Stimulated activated effector memory CD8-positive, alpha-beta T cell treated with anti-CD3 and anti-CD28 coated beads, Interleukin-12 subunit alpha, Interleukin-12 subunit beta, amount 100 ng/mL, for 72 hours (primary cell): ENCODE measurements at places on chromosomes 4 and X.

DNA sequence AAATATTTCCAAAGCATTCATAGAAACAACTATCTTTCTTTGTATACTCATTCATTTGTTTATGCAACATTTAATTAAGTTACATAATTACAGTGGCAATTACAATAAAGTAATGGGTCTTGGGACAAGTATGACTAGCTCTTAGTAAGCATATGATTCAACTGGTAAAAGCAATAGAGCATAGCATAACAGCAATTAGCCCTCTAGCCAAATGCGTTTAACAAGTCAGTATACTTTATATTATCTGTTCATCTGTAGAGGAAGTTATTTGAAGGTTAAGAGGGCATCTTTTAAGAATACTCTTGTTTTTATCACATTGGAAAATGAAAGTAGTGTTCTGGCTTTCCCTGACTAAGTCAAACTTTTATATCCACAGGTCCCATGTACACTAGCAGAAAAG, 198.1 kb upstream of the UGT8 start:
- DNase-seq: no peak

GRCh38 chr4:176642472-176642871, 150.2 kb downstream of the VEGFC start:
- no peak for DNase-seq

DNA sequence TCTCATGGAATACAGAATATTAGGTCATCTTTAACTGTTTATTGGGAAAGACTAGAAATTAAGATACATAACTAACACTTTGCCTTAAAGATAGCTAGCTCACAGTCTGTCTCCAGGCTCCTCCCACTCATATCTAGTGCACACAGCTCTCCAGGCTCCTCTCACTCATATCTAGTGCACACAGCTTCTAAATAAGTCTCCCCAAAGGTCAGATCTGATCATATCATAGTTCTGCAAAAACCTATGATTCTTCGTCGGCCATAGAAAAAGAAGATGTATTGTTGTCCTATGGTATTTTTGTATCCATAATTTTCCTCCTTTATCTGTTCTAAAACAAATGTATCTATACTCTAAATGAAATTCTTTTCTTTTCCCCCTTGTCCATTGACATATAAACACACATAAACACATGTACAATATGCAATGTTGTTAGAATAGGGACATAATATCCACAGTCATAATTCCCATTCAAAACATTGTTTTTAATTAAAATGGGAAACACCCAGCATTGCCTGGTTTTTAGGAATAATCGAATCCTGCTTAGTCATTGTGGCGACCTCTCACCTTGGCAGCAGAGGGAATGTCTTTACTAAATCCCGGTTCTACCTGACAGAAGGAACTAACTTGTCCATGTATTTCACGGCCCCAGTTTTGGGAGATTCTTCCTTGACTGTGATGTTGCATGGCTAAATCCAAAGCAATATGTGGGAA, 1282.0 kb downstream of the PCDH7 start:
- DNase-seq: no peak

DNA sequence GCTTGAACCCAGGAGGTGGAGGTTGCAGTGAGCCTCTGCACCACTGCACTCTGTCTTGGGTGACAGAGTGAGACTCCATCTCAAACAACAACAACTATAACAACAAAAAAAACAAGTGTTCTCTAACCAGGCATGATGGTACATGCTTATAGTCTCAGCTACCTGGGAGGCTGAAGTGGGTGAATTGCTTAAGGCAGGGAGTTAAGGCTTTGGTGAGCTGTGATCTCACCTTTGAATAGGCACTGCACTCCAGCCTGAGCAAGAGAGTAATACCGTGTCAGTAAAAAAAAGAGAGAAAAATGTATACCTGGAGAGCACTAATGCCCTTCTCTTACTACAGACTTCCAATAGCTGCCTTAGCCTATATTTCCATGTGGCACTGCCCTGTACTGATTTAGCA, 18.9 kb upstream of the USP9X start:
- no peak for DNase-seq

DNA sequence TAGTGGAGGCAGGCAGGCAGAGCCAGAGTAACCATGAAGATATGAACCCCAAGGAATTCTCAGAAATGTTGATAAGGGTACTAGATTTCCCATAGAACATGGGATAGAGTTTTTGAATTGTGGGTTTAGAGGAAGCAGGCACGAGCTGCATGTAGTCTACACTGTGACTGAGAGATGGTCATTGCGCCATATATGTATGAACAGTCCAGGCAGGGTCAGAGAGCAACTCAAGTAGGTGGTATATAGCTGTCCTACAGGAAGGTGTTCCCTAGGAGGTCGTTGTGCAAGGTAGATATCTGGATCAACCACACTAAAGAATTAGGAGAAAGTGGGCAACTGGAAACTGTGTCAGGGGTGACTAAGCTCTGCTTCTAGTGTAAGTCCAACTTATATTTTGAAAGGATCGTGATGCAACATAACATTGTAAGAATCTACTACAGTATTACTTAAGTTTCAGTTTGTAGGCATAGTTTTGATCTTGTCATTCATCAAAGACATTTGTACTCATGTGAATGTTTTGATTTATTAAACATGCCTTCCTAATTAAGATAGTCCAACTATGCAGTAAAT, 94.6 kb downstream of the HPGD start:
- no peak for DNase-seq

DNA sequence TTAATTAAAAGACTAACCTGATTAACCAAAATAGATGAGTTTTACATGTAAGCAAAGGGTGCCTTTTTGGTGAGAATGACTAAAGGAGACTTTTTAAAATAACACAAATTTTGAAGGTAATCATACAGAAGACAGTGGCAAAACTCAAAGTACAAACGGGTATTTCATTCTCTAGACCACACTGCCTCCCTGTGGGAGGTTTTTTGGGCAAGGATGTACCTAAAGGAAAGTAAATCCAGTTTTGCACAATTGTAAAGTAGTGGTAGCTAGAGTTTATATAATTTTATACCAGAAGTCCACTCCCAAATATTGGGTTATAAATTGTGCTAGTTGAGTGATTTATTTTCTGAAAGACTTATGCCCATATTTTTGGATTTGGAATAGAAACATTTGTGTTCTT, 201.0 kb downstream of the PAPSS1 start:
- no peak for DNase-seq

- DNase-seq: no peak
These were observed 3.2 kb downstream of the ARHGAP36 start for GRCh38 chrX:131061306-131061705.

DNA sequence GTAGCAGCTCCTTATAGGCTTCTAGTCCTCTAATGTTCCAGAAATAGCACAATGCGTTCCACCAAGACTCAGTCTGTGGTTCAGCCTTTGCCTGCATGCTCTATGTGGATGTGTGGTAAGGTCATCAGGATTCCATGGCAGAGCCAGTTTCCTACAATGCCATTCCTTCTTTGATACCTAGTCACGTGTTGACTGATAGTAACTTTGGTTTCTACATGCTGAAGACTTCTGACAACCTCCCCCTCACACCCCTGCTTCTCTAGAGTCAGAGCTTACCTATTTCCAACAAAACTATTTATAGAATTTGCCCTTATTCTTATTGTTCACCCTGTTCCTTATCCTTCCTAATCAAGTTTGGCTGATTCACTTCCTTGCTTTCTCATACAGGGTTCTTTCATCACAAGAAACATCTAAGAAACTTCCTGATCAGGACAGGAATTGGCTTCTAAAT, 81.1 kb downstream of the CT47B1 start:
- no peak for DNase-seq

DNA sequence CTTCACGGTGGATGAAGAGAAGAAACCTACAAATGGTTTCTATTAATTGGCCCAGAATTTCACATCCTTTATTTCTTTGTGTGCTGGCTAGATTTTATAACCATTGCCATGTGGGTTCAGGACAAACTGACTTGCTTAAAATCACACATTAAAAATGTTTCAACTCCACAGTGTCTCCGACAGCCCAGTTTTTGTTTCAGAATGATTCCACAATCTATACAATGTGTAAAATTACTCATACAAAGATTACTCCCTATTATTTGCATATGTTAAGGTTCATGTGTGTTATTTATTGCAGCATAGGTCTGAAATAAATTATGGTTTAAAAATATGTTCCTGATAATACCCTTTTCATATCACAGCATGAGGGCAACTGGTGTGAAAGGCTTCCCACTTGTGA, 20.6 kb downstream of the DCHS2 start:
- DNase-seq: no peak

GRCh38 chr4:184792950-184793555, 32.7 kb downstream of the ACSL1 start:
- DNase-seq: no peak

- no peak for DNase-seq
These were observed 10.5 kb downstream of the KLF3 start for GRCh38 chr4:38674258-38675144.

DNA sequence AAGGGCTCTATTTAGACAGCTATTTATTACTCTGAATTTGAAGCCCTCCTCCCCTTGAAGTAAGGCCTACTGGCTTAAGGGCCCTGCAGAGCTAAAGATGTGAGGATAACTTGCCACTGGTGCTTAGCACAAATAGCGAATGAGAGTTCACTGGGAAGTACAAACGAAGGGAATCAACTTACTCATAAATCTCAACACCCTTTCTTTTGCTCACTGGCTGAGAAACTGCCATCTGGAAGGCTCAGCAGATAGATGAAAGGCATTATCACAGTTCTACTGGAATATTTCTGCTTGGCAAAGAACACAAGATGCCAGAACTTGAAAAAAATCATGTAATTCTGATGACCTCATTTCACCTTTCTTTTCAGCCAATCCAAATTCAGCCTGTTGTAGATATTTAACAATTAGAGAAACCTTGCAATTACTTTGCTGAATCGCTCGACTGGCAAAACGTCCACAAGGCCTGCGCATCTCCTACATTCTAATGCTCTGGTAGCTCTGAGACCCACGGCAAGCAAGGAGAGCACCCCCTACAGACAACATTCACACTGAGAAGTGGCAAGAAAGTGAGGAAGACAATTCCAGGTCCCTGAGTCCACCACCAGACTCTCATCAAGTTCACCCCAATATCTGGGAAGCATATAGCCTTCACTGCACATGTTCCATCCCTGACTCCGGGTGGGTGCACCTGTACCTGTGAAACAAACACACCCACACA, 27.5 kb downstream of the TSPAN5 start:
- DNase-seq: no peak

DNA sequence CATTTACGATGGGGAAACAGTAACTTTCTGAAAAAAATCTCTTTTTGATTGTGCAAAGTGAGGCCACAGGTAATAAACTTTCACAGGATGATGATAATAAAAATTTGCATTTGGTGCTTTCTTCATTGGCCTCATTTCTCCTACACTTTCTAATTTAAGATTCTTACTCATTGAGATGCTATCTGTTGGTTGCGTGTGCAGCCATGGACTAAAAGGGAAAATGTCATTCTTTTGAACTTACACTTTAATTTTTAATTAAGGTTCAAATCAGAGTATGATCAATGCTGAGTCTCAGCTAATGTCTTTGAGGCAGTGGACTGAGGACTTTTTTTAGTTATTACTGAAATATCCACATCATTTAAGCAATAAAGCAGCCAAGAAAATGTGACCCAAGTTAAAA, 87.6 kb downstream of the SEL1L3 start:
- no peak for DNase-seq

DNA sequence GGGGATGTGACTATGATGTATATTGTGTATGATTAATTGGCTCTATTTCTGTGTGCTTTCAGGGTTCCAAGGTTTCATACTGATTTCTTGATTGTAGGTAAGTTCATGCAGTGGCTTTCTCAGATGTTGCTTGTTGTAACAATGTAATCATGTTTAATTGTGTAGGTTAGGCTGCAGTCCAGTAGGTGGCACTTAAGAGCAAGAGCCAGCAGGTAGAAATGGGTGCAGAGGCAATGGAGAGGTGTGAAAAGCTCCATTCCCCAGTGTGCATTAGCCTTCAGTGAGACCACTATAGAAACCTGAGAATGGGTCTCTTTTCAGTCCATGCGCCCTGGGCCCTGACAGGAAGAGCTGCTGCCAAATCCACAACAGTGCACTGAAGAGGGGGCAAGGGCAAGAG, 28.2 kb downstream of the DCAF12L2 start:
- no peak for DNase-seq

DNA sequence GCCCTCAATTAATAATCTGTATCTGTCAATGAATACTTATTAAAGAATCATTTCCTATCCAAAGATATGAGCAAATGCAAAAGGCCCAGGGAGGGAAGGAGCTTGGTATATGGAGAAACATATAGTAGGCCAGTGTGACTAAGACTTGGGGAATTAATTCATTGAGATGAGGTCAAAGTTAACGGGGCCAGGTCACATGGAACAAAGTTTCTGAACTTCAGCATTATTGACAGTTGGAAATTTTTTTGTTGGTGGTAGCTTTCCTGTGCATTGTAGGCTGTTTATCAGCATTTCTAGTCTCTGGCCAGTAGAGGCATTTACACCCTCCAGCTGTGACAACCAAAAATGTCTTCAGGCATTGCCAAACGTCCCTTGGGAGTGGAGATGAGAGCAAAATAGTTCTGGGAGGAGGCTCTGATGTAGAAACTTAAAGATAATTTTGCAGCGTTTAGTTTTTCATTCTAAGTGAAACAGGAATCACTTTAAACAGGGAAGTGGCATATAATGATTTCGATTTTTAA, 202.0 kb downstream of the SLC4A4 start:
- DNase-seq: no peak

- DNase-seq: no peak
These were observed 471.3 kb downstream of the TECRL start for GRCh38 chr4:63937961-63938360.

DNA sequence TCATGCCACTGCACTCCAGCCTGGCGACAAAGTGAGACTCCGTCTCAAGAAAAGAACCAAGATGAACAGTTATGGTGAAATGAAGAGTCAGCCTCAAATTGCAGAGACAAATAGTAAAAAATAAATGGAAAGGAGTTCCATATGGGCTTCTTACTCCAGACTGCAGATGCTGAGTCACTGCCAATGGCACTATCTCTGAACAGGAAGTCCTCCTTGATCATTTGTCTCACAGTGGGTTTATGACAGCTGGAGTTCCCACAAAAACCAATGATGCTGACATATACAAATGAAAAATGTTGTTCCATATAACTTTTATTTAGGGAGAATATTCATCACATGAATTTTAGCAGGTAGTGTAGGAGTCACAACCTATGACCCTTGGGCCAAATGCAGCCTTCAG, 631.6 kb downstream of the PCDH18 start:
- no peak for DNase-seq
